ENCODE measurements at places on chromosomes 5 and 9.

DNA sequence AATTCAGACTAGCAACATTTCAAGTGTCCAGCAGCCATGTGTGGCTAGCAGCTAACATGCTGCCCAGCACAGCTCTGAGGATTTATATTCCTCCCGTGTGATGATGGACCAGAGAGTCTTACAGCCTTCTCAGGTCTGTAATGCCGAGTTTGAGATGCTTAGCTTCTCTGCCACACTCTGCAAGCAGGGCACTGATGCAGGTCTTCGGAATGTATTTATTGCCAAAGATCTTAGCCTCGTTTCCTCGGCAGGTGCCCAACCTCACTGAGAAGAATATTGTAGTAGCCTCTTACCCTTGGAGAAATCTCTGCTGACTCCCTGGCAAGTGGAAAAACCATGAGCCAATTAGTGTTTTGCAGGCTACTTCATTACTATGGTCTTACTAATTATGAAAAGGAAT, 3.7 kb upstream of the RAI14 start:
- no peak for DNase-seq

DNA sequence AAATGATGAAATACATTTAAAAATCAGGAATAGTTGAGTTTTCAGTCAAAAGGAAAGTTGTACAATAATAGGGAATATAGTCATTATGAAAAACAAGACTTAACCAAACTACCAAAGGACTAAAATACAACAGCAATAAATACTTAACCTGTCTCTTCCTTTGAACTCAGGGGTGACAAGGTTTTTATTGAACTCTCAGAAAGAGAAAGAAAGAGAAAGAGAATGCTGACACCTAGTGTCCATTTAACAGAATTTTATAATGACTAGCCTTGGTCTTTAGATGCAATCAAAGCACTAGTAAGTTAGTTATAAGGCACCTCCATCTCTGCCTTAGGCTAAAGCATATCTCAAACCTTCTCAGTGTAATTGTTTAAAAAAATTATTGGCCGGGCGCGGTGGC, 47.5 kb downstream of the UIMC1 start:
- no peak for DNase-seq

- no peak for DNase-seq
These were observed 62.2 kb upstream of the GNA14 start for GRCh38 chr9:77710316-77710715.

DNA sequence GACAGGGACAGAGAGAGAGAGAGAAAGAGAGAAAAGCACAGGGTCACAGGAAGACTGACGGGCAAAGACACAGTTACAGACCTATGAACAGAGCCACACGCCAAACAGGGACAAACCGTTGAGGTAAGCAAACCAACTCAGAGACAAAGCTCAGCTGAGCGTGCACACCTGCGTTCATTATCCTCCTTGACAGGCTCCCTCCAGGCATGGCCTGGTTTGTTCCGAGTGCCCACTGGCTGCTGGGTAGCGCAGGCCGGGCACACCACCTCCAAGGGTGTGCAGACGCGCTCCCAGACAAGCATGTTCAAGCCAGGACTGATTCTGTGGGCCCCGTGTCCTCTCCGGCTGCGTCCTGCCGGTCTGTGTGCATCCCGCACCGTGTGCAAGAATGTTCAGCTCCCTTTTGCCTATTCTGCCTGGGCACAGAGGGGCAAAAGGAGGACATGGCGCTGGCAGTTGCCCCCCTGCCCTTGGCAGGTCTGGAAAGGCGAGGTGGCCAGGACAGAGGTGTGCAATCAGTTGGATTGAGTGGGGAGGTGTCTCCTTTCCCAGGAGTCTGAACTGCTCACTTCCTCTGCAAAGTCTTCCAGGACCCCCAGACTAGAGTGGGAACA, 467 bp upstream of the SMIM32 start:
- no peak for DNase-seq

GRCh38 chr5:14035859-14036503, 91.5 kb upstream of the DNAH5 start:
- no peak for DNase-seq

- no peak for DNase-seq
These were observed 82.2 kb downstream of the SMIM23 start for GRCh38 chr5:171867786-171868185.

- DNase-seq = no peak
These were observed 20.5 kb downstream of the NEURL1B start for GRCh38 chr5:172661526-172661925.

GRCh38 chr5:55037046-55037771, 13.2 kb downstream of the GZMK start:
- no peak for DNase-seq

DNA sequence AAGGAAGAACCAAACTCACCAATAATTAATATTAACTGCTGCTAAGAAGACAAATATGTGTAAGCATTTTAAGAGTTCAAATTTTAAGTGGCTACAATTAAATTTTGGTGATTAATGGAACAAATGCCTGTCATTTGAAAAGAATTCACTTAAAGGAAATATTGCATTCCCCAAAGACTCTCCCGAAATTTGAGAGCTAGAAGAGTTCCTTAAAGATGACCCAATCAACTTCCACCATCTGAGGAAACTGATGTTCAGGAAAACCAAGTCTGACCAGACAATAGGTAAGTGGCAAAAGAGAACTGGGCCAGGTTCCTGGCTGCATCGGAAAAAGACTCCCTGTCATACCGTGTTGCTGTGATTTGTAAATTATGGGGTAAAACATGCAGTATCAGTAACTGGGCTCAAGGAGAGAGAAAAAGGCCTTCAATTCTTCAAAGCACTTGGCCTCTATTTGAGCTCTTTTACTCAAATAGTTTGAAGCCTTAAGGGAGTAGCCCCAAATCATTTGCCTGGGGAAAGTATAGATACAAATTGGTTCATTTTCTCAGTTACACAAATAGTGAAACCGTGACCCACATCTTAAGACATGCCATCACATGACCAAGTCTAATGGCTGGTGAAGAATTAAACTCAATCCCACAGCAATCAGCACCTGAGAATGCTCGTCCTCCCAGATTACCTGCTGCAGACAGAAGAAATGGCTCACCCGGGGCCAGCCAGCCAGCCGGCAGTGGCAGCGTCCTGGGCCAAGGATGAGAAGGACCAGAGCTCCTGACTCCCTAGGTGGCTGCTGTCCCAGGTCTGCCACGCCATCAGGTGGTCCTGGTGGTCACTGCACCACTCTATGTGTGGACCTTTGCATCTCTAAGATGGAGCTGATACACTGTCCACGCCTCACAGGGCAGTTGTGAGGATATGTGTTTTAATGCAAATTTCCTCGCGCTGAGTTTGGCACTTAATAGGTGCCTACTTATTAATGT, 162.9 kb downstream of the TTLL11 start:
- no peak for DNase-seq

GRCh38 chr5:168347368-168348083, 56.1 kb downstream of the WWC1 start:
- no peak for DNase-seq

- DNase-seq = no peak
These were observed 5.5 kb downstream of the UBE2D2 start for GRCh38 chr5:139566611-139567010.

Data from stimulated activated CD4-positive, alpha-beta T cell treated with anti-CD3 and anti-CD28 coated beads, Interleukin-1b, Interleukin-23, amount 100 ng/mL, for 1 hour (primary cell).